Inflammatory macrophage treated with lipopolysaccharide for 4 hours (primary cell): ENCODE measurements at places on chromosomes 4 and X.

GRCh38 chrX:34578237-34578636, 78.8 kb downstream of the TMEM47 start:
- DNase-seq: no peak

- no peak for DNase-seq
Measured at GRCh38 chr4:184318852-184319251, 101.2 kb upstream of the ENPP6 start.

DNA sequence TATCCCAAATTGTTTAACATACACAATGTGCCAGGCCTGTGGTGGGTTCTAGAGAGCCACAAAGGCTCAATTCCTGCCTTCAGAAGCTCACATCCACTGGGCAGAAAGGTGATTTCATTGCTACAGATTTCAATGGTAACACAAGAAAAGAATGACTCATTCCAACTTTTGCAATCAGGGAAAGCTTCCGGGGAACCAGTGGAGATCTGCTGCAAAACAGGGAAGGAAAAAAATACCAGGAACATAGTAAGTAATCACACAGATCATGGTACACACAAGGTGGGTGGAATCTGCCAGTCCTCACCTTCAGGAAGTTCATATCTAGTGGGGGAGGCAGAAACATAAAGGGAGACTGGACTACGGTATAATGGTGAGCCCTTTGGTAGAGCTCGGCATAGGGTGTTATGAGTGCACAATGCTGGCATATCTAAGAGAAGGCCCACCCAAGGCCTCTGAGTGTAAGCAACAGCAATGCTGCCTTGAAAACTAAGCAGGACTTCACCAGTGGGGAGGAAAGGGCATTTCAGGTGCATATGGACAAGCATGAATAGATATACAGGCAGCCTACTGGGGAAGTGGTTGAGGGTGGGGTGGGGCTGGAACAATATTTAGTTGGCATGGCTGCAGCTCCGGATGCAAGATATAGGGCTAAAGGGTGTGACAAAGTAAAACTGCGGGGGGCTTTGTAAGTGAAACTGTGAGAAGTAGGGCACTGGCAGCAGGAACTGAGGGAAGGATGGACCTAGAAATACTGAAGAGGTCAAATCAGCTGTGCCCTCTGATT, 24.2 kb downstream of the GPRIN3 start:
- peak; percentile 85 for DNase-seq

DNA sequence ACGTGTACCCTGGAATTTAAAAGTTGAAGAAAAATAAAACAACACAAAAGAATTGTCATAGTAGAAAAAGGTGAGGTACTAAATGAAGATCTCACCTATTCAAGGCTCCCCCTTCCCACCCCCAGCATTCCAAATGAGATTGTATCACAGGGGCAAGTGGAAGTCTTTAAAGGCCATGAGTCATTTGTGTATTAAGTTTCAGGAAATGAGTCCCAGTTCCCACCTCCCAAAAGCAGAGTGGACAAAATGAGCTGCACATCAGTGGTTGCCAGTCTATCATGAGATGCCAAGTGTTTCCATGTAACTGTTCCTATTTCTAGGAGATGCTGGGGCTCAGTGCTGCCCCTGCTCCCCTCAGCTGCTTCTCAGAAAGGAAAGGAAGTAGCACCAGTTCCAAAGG, 20.1 kb downstream of the ARHGEF9 start:
- peak; percentile 2 for DNase-seq

DNA sequence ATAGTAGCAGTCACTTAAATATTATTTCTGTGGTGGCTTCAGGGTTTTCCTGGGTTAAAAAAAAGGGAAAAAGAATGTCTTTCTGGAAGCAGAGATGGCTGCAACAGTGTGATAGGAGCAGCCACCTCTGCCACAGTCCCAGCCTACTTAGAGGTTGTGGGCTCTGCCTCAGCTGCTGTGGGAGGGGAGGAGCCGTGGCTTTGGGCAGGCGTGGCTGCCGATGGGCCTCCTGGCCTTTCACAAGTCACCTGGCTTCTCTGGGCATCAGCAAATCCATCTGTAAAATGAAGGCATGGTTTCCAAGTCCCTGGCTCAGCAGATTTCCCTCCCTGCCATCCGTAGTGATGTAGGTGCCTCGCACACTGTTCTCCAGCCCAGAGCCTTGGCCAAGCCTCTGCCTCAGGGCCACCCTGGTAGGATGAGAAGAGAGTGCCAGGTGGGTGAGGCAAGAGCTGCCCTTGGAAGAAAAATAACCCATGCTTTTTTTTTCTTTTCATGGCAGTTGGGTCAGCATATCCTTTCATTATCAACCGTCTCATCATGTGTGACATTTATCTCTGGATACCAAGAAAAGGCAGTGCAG, 66.1 kb downstream of the PTTG2 start:
- DNase-seq: no peak

GRCh38 chrX:144334577-144334976, 450.7 kb downstream of the UBE2NL start:
- no peak for DNase-seq

GRCh38 chrX:4185086-4185485, 471.6 kb upstream of the PRKX start:
- no peak for DNase-seq

DNA sequence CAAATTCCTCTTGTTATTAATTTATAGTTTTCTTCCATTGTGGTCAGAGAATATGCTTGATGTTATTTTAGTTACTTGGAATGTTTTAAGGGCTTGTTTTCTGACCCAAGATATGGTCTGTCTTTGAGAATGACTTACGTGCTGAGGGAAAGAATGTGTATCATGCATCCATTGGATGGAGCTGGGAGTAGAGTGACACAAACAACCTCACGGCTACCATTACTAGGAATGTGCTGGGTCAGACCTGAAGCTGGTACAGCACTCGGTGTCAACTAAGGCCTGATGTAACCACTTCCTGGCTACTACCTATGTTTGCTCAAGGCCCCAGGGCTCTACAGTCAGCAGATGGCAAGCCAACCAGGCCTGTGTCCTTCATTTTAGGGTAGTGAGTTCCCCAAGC, 257.8 kb downstream of the FAT4 start:
- no peak for DNase-seq

GRCh38 chr4:96543346-96543745, 703.5 kb downstream of the PDHA2 start:
- DNase-seq: no peak

DNA sequence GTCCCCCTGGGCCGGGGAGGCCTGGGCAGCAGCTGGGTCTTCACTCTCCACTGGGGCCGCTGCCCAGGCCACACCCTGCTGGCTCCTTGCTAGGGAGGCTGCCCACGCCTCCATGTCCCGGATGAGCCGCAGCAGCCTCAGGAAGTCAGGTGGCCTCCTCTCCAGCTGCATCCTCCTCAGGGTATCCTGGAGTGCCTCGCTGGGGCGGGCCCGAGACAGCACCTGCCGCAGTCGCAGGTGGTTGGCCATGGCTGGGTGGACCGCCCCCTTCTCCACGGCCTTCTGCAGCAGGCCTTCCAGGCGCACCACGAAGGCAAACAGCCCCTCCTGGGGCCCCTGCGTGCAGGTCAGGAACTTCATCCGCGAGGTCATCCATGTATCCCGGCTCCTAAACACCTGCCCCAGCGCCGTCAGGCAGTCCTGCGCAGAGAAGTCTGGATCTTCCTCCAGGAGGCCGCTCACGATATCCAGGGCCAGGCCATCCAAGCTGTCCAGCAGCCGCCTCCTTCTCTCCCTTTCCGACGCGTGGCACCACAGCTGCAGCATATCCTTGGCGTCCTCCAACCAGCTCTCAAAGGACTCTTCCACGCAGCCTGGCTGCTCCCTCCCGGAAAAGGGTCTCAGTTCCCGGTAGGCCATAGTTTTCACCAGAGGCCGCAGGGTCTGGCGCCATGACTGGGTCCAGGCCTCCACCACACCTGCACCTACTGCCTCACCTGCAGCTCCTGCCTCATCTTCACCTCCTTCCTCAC, 2.1 kb downstream of the PNMA6F start:
- no peak for DNase-seq

- peak; percentile 71 for DNase-seq
Measured at GRCh38 chr4:14269824-14270223, 642.3 kb upstream of the BOD1L1 start.

DNA sequence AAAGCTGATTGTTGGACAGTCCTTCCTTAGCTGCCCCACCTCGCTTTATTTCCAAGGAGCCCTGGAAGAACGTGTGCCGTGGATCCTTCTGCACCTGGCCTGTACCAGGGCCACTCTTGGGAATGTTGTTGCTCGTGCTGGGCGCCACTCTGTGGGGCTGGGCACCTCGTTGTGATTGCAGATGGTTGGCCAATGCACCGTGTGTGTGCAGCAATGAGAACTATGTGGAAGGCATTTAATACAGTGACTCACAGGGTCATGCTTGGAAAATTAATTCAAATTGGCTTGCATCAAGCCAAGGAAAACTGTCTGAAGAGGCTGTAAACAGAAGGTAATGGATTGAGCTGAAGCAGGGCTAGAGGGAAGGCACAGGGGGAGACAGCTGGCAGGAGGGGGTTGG, 37.0 kb upstream of the CD99L2 start:
- DNase-seq: no peak

DNA sequence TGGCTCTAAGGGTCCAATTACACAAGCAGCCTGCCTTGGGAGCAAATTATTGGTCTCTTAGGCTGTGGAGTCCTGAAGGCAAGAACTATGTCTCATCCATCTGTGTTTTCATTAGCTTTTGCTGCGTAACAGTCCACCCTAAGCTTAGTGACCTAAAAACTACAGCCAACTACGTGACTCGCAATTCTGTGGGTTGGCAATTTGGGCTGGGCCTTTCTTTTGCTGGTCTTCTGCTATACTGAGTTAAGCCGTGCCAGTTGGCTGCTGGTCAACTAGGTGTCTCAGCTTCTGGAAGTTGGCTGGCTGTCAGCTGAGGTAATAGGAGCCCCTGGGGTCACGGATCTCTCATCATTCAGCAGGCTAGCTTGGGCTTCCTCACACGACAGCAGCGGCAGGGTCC, 205.6 kb upstream of the S100G start:
- DNase-seq: no peak

GRCh38 chr4:62407534-62407933, 1207.4 kb downstream of the ADGRL3 start:
- DNase-seq: peak; percentile 23

DNA sequence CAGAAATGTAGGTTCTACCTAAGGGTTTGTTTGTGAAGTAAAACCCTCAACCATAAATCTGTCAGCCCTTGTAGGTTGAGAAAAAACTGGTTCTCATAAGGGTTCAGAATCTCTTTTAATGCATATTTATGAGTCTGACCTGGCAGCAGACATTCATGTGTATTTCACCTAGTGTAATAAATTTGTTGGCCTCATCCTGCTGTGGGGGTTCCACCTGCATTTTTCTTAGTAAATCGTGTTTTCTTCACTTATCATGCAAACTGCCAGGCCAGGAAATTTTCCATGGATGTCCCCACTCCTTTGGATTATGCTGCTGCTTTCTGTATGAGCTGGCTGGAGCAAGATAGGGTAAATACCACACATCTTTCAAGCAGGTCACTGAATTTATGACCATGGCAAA, 42.4 kb downstream of the KLHL13 start:
- DNase-seq: no peak

DNA sequence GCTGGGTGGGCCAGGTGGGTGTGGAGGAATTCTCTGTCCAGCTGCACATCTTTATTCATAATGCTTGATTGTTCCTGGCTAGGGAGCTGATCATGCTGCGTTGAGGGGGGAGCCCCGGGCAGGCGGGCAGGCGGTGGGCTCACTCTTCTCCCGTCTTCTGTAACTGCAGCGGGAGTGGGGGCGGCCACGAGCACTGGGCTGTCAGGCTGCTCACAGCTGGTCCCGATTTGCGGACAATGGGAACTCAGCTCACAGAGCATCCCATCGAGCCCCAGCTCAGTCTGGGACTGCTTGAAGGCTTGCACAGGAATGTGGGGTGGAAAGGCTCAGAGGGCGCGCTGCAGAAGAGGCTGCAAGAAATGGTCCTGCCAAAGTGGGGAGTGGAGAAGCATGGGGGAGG, 63.8 kb downstream of the EFNB1 start:
- DNase-seq: no peak

DNA sequence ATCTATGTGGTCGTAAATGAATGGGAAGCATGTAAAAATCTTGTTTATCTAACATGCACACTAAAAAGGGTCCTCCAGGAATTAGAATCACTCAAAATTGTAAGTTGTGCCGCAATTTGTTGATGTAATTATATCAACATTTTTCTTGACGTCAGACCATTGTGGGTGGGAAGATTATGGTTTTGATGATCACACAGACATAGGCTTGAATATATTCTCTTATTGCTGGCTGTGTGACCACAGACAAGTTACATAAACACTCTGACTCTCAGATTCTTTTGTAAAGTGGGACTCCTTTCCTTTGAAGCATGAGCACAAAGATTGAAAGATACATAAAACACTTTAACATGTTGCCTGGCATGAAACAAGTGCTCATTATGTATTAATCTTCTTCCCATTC, 51.5 kb downstream of the IL1RAPL1 start:
- no peak for DNase-seq

DNA sequence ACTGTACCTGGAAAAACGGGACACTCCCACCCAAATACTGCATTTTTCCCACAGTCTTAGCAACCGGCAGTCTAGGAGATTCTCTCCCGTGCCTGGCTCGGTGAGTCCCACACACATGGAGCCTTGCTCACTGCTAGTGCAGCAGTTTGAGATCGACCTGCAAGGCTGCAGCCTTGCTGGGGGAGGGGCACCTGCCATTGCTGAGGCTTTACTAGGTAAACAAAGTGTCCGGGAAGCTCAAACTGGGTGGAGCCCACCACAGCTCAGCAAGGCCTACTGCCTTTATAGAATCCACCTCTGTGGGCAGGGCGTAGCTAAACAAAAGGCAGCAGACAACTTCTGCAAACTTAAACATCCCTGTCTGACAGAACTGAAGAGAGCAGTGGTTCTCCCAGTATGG, 205.2 kb downstream of the CHIC1 start:
- no peak for DNase-seq

DNA sequence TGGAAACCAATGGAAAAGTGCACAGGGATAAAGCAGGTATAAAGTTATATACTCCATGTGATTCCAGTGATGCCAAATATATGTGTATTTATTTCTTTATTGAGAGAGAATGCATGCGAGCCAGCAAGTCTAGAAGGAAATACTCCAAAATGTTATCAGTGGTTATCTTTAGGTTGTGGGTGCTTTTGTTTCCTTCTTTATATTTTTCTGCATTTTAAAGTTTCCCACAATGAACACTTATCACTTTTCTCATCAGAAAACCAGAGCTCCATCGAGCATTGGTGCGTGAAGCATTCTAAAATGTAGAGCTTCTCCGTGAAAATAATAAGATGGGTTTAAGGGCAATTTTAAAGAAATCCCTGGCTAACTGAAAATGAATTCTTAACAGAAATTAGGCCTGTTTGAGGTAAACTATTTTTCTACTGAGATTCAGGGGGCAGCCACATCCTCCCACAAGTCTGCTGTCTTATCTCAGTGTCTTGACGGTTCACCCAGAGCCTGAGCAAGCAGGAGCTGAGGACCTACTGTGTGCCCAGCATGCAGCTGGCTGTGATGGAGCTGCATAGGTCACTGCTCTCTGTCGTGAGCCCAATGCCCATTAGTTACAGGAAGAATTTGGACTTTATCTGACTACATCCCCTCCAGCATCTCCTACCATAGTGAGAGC, 18.7 kb upstream of the CD40LG start:
- DNase-seq: no peak

DNA sequence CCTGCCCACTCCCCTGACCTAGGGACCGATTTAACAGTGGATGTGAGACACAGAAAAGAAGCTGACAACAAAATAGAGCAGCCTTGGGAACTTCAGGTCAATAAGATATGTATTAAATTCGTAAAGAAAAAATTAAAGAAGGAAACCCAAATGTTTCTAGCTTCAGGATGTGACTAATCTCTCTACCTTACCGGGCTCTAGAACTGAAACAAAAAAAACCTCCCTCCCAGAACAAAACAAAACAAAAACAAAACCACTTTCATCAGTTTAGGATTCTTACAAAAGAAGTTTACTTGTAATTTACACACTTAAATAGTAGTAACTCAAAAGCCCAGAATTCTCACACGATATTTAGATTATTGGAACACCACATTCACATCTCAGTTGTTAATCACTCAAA, 185.8 kb upstream of the RPS6KA3 start:
- DNase-seq: no peak
